ENCODE measurements at places on chromosomes 3 and 15. TPM values are rescaled to one million over a fixed set of nuclear protein-coding genes. Genes with fewer than 3 reads are reported as not detected.

DNA sequence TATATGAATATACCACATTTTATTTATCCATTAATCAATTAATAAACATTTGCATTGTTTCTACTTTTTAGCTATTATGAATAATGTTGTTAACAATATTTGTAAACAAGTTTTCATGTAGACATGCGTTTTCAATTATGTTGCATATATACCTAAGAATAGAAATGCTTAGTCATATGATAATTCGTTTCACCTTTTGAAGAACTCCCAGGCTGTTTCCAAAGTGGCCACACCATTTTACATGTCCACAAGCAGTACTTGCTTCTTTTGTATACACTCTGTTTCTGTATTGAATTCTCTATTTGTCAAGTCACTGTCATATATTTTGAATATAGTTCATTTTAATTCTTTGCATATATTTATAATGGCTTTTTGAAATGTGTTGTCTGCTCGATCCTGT lies 206.9 kb upstream of the ZBTB20 start:
- DNase-seq = no peak
- H3K27ac ChIP-seq = no peak overlapping the region
- no peaks in the 10 kb centered on the region for H3K27me3 ChIP-seq
- H3K4me3 ChIP-seq = no peak overlapping the region
- H3K36me3 ChIP-seq = no peaks in the 10 kb centered on the region

DNA sequence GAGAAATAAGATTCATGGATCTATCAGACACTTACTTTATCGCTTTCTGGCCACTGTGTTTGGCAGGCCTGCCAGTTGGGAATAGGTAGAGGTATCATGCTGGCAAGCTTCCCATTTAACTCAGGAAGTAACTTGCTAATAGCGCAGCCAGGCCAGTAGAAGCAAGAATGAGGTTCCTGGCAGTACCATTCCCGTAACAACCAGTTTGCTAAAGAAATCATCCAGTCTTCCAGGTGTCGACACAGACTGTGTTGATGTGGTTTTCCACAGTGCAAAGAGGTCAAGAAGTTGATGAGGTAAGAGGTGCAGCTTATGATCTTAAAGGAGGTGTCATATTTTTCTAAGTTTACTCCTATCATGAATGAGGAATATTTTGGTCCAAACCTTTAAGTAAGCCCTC lies 46.2 kb downstream of the DPH6 start:
- no peak for DNase-seq
- H3K4me3 ChIP-seq = no peak overlapping the region
- peaks cover 8% of the 10 kb centered on the region for H3K4me1 ChIP-seq
- no peaks in the 10 kb centered on the region for H3K27me3 ChIP-seq
- peaks cover 2% of the 10 kb centered on the region for H3K36me3 ChIP-seq
- no peak overlapping the region for H3K27ac ChIP-seq

DNA sequence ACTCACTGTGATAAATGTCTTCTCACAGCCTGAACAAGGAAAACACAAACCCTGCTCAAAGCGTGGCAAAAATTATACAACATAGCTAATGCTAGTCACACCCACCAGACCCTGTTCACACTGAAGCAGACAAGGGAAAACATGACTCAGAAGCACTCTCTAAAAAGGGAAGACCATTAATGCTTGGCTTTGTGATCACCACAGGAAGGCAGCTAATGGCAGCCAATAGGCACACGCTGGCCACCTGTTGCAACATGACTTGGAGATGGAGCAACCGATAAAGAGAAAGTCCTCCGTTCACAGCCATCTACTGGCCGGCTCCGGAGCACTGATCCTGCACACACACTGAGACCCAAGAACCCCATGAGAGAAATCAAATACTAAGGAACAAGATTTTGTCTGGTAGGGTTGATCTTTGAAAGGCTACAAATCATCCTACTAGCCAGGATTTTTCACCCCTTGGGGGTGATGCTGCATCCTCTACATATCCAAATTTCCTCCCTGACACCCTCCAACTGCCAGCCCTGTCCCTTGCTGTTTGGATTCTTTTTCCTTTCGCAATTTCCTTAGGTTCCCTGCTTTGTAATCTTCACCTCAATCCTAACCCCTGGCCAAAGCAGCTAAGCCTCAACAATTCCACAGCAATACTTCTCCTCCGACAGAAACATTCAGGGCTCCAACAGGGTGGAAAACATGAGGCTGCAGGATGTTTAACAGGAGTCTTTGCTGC lies 3.2 kb downstream of the ZXDC start:
- peak overlapping the region; percentile 56 for H3K27ac ChIP-seq
- H3K4me1 ChIP-seq = peaks cover 41% of the 10 kb centered on the region
- H3K27me3 ChIP-seq = no peaks in the 10 kb centered on the region
- no peak for DNase-seq
- H3K4me3 ChIP-seq = peak overlapping the region; percentile 61

DNA sequence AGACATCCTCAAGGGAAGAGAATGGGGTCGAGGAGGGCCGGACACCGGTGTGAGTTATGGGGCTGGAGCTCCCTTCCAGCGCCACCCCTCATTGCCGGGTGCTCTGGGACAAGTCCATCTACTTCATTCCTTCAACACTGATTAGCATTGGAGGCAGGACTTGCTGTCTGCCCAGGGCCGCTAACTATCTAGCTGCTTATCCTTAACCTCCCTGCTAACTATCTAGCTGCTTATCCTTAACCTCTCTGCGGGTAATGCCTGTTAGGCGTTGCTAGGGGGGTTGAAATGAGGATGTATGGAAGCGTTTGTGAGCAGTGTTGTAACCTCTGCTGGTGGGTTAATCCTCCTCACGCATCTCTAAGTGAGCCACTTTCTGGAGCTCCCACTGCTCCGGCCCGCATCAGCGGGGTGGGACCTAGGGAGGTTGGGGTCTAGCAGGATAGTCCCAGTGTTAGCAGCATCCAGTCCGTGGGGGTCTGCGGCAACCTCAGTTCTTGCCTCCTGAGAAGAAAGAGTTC lies 10.9 kb upstream of the CHAC1 start:
- H3K27me3 ChIP-seq = peaks cover 6% of the 10 kb centered on the region
- H3K4me1 ChIP-seq = peaks cover 34% of the 10 kb centered on the region
- DNase-seq = no peak
- H3K36me3 ChIP-seq = no peaks in the 10 kb centered on the region

GRCh38 chr3:52986938-52987337 lies 58.9 kb downstream of the SFMBT1 start:
- no peak overlapping the region for H3K27ac ChIP-seq
- no peak overlapping the region for H3K4me3 ChIP-seq
- no peak for DNase-seq
- peaks cover 64% of the 10 kb centered on the region for H3K4me1 ChIP-seq

DNA sequence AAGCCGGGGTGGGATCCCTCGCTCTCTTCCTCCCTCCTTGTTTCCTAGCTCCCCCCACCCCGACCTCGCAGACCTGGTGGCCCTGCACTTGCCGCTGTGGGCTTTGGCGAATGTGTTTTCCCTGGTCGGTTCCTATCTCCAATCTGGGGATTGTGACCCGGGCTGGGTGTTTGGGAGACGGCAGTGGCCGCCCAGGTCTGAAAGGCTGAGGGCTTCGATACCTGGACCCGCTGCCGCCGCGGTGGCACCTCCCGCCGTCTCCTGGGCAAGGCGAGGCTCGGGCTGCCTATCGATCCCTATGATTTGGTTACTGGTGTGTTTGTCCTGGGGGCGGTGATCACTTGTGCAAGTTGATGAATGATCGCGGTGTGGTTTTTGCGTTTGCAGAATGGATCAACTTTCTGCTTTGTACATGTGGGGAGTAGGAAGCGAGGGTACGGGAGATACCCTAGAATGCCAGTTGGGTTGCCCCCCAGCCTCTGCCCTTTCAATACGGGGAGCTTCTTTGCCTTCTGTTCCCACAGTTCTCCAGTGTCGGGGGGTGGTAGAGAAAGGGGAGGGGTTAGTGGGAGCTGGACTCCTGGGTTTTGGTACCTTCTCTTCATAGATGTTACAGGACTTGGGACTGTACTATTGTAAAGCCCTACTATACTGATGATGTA lies 3.0 kb downstream of the BBX start:
- H3K27me3 ChIP-seq = no peaks in the 10 kb centered on the region
- peak overlapping the region; percentile 89 for H3K27ac ChIP-seq
- H3K36me3 ChIP-seq = peaks cover 34% of the 10 kb centered on the region
- DNase-seq = peak; percentile 21

DNA sequence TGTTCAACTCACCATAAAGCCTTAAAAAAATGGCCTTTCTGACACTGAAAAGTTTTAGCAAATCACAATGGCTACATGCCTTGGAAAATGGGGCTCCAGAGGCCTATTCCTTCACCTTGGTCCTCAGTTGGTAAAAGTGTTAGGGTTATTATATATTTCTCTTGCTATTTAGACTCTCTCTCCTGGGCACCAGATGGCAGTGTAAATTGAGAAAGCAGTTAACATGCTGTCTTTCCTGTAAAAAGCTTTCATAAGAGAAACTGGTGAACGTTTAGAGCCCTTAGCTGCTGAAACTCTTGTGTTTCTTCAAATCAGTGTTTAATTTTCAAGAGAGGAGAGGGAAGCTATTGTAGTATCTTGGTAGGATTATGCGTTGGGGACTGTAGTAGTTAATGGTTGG lies 89.9 kb downstream of the LRTM1 start:
- no peak overlapping the region for H3K27ac ChIP-seq
- H3K4me3 ChIP-seq = no peak overlapping the region
- DNase-seq = no peak
- no peaks in the 10 kb centered on the region for H3K27me3 ChIP-seq

DNA sequence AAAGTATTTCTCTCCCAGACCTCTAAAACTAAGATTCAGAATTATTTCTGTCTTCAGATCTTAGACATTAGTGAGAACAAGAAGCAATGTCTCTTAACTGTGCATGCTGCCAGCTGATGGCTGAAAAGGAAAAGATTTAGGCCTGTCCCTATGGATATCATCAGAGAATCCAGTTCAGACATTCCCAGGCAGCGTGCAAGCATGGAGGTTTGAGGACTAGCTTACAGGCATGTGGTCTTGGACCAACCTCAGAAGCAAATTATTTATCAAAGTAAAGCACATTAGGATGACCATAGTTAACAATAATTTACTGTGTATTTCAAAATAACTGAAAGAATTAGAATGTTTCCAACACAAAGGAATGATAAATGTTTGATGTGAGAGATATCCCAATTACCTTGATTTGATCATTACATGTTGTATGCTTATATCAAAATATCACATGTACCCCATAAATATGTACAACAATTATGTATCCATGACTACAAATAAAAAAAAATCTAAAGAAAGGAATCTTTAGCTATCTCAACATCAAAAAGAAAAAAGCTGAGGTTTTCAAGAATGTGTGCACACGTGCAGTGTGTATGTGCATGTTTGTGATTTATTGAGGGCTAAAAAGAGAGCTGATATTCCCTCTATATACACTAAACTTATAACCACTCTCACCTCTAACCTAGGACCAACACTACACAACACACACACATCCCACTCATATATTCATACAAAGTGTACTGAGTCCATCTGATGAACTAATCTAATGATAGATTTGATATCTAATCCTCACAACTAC lies 108.9 kb upstream of the THBS1 start:
- no peak overlapping the region for H3K27ac ChIP-seq
- no peaks in the 10 kb centered on the region for H3K27me3 ChIP-seq
- no peak for DNase-seq
- no peak overlapping the region for H3K4me3 ChIP-seq
- no peaks in the 10 kb centered on the region for H3K36me3 ChIP-seq
- H3K4me1 ChIP-seq = no peaks in the 10 kb centered on the region

DNA sequence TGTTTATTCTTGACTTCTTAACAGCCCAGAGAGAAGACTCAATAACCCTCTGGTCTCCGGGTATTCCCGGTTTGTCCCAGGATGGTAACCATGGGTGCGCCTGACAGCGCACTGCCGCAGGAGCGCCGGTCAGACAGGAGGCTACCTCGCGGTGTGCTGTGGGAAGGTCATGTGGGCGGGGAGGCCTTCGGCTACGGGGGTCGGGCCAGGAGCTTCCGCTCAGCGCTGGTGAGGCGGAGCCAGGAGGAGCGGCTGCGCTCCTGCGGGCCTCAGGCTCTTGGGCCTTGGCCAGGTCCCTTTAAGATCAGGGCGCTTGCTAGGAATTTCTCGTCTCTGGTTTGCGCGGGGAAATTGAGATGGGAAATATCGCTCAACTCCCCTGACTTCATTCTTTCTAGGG lies 182.3 kb upstream of the NDN start:
- no peaks in the 10 kb centered on the region for H3K36me3 ChIP-seq
- no peak overlapping the region for H3K27ac ChIP-seq
- DNase-seq = no peak

DNA sequence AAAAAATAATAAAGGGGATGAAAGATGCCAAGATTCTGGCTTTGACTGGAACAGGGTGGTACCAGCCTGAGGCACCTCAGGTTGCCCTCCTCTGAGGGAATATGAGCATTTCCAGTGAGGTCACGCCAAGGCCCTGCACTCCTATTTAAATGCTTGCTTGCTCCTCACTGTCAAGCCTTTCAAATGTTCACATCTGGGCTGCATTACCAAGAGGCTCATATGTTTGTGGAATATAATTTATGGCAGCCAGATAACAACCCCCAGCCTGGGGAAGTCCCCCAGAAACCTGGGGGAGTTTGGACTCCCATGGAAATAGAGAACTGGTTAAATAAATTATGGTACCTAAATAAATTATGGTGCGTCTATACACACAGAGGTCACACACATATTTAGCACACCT lies 88.4 kb downstream of the FRMD4B start:
- DNase-seq = no peak
- no peak overlapping the region for H3K4me3 ChIP-seq
- no peaks in the 10 kb centered on the region for H3K4me1 ChIP-seq
- no peak overlapping the region for H3K27ac ChIP-seq
- no peaks in the 10 kb centered on the region for H3K27me3 ChIP-seq

The DPPA2 gene
- not detected for total RNA-seq

The ANKRD34C gene
- not detected for total RNA-seq

The SH2D7 gene
- total RNA-seq = not detected

The CFAP91 gene
- total RNA-seq = 12.9 TPM

The RBSN gene
- 29.0 TPM for total RNA-seq

Measured in activated B cell treated with CpG ODN at 0.5 μM for 24 hours (primary cell).